Stimulated activated CD4-positive, alpha-beta T cell treated with anti-CD3 and anti-CD28 coated beads, Interleukin-4, amount 100 ng/mL, for 4 hours (primary cell): ENCODE measurements at places on chromosomes 6 and 20.

- DNase-seq, result no peak
Observed at GRCh38 chr6:166935353-166935752, 21.0 kb downstream of the RNASET2 start.

GRCh38 chr6:161110028-161110779 lies 118.6 kb downstream of the MAP3K4 start:
- no peak for DNase-seq

- no peak for DNase-seq
Observed at GRCh38 chr6:160990847-160991405, 643 bp upstream of the MAP3K4 start.

DNA sequence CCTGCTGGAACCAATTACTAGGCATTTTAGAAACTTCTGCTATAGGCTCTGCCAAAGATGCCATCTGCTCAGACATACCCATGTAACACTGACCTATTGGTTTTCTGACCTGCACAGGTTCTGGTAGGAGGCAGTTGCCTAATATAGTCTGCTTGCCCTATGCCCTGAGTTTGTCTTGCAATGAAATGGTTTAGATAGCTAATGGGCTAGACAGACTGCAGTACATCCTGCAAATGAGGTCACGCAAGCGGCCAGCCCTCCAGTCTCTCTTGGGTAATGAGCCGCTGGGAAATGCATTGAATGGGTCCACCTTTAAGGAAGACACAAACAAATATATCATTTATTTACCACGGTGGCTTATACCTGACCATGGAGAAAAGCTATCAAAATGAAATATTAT lies 90.6 kb upstream of the B3GAT2 start:
- no peak for DNase-seq

DNA sequence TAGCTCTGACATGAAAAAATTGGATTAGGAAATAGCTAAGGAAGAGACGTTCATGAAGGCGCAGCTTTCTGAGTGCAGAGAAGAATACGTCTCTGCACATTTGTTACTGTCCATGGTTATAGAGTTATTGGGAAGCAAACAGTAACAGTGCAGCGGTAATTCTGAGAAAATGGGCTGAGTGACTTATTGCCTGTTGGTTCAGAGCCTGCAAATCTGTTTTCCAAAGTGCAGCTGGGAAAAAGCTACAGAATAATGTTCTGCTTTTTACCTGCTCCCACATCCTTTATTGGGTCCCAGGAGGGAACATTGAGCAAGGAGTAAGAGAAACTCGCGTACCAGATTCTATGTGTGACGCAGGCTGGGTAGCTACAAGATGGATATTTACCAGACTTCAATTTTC lies 160.2 kb downstream of the BTBD3 start:
- no peak for DNase-seq
